NCI-H510A (cell line): ENCODE measurements at places on chromosomes 11 and 22.

DNA sequence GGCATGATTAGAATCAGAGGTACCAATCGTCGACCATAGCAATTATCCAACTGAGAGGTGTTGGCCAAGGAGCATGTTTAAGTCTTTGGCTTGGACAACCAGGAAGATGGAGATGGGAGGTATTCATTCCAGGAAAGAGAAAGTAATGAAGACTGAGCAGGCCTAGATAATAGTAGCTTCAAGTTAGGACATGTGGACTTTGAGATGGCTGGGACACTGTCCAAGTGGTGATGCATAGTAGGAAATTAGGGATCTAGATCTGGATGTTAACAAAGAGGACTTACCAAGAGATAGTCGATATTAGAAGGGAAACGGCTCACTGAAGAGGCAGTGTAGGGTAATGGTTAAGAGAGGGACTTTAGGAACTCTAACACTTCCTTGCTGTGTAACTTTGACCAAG, 266.7 kb downstream of the FAM76B start:
- DNase-seq: no peak

DNA sequence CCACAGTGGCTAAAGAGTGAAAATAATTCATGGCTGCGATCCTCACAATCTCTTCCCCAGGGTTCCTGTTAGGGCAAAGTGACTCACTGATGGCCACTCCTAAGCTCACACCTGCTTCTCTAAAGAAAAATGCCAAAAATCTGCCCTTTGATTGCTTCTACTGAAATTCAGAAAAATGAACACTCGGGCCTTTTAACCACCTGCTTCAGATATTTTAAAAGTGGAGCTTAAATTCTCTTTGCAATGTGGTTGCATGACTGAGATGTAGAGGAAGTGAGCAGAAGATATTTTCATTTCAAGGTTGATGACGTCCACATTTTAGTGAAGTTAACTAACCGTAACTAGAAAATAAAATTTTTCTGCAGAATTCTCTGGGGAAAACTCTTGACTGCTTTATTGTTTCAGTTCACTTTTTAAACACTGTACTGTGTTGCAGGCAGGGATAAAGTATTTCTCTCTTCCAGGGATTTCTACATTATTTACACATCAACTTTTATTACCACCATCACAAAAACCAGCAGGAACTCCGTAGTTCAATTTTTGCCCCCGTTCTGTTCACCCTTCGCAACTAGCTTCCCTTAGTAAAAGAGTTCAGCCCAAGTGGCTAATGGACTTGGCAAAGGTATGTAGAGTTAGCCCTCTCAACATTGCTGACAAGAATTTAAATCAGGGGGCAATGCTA, 8.5 kb downstream of the RAB30 start:
- no peak for DNase-seq

- DNase-seq: no peak
Measured at GRCh38 chr11:87092567-87092966, 54.8 kb downstream of the TMEM135 start.

DNA sequence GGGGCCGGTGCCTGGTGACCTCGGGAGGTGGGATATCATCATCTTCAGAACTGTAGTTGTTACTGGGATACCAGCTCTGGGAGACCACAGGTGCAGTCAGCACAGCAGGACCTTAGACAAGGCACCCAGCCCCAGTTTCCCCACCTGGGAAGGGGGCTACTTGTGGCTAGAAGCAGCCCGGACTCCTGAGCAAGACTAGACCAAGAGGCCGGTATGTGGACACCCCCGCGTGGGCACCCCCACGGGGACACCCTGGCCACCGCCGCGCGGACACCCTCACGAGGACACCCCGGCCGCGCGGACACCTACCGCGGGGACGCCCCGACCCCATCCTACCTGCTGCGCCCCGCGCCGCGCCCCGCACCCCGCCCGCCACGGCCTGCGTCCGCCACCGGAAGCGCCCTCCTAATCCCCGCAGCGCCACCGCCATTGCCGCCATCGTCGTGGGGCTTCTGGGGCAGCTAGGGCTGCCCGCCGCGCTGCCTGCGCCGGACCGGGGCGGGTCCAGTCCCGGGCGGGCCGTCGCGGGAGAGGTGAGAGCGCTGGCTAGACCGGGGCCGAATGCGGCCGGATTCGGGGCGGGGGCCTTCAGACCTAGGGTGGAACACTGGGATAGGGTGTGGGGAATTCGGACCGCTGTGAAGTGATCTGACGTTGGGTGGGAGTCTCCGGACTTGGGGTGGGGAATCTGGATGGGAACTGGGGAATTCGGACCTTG, at the start of the genes COMT and TXNRD2:
Gene COMT (plus strand): TSS at position 408 of the 718 bp plus-strand sequence. CDS start 20,755 bp downstream, outside the sequence.
Gene TXNRD2 (minus strand): TSS at position 454 of the 718 bp plus-strand sequence. CDS start 15 bp downstream, at position 439.
- DNase-seq: no peak

- no peak for DNase-seq
Measured at GRCh38 chr22:26556904-26557303, 33.0 kb downstream of the TPST2 start.

DNA sequence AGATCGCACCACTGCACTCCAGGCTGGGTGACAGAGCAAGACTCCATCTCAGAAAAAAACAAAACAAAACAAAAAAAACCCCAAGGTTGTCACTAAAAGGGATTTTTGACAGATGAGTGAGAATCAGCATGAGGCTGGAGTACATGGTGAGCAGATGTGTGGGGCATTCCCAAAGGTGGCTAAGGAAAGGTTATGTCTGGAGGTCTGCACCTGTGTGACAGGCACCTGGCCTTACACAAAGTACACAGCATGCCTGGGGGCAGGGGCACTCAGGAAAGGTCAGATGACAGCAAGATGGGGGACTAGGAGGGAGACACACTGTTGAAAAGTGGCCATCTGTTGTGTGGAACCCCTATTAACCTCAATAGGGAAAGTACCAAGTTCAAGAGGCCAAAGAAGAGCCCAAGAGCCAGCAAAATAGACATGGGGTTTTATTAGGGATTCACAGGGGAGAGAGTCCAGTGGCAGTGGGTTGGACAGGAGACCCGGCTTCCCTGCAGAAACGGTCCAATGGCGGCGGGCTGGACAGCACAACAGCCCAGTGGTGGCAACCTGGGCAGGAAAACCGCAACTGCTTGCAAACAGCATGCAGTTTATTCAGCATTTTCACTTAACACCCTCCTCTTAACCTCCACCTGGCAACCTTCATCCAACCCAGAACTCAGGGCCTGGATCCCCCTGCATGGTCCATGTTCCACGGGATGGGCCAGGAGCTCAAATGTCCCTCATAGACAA, 101.1 kb downstream of the MICAL2 start:
- DNase-seq: no peak
